ENCODE measurements at places on chromosomes 16 and 17.

DNA sequence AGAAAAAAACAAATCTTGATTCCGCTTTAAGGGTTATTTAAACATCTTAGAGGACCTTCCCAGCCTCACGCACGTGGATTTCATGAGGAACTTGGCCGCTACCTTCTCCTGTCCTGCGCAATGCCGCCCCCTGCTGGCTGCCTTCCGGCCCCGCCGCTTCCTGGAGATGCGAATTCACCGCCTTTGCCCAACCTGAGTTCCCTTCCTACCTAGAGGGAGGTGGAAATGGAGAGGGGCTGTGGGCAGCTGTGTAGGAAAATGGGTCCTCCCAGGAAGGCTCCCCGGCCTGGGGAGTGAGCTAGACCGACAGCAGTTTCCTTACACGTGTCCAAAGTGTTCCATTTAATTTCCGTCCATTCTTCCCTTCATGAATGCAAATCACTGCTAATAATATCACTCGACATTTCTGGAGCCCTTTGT is 1.0 kb upstream of the ABCC12 start:
- DNase-seq, result peak; percentile 51

- DNase-seq, result no peak
Observed at GRCh38 chr17:72421128-72422092, 300.6 kb downstream of the SOX9 start.

GRCh38 chr16:49282690-49283375 is 1.2 kb upstream of the CBLN1 start:
- no peak for DNase-seq

DNA sequence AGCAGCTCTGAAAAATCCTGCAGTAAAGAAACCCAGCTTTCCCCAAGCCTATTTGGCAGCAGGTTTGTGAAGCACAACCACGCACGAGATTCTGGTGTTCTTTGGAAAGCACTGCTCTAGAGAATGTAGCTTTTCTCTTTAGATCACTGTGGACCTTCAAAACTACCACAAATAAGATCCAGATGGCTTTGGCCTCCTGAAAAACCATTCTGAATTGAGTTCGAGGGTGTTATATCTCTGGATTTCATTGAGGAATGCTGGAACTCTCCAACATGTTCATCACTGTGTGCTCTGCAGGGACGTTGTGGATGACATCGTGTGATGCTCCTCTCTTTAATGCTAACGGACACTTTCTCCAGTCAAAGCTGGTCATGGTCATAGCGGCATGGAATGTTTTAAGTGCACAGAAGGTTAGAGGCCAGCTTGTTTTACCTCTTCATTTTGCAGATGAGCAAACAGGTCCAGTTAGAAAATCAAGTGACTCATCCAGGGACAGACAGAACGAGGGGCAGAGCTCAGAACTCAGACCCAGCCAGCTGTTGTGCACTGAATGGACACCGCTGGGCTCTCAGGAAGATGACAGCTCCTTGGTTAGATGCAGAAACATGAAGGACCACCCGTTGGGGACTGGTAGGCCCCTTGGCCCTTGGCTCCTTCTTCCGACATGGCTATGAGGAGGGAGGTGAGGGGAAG is 37.2 kb downstream of the CCDC42 start:
- no peak for DNase-seq

DNA sequence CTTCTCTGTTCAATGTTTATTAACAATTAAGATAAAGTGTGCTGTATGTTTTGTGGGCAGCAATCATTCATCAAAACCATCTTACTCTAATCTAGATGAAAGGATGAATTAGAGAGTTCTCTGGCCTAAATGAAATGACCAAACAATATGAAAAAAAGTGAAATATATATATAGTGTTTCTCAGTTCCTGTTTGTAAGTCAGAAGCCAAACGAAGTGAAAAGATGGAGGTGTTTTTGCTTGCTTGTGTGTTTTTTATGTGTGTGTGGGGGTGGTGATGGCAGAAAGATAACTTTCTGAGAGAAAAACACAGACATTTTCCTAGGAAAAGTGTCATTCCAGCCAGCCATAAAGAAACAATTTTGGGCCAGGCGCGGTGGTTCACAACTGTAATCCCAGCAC is 138.6 kb downstream of the CDH8 start:
- DNase-seq, result no peak

DNA sequence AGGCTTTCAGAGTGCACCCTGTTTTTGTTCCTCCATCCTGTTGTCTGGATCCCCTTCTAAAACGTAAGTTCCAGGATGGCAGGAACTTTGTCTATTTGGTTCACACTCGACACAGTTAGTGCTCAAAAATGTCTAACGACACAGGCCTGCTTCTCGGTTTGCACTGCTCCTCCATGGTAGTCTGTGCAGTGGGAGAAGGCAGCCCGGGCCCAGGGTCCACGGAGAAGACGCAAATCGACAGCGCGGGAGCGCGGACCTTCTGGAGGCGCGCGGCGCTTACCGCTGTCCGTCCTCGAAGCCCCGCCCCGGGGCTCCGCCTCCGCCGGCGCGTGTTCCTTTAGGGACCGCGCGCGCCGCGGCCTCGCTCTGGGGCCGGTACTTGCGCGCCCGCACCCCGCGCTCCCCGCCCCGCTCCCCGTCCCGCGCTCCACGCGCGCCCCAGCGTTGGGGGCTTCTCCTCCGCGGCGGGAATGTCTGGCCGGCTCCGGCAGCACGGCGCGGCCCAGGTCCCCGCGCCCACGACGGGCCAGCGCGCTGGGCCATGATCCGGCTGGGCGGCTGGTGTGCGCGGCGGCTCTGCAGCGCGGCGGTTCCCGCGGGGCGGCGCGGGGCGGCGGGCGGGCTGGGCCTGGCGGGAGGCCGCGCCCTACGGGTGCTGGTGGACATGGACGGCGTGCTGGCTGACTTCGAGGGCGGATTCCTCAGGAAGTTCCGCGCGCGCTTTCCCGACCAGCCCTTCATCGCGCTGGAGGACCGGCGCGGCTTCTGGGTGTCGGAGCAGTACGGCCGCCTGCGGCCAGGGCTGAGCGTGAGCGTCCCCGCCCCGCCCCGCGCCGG is at the start of gene NT5M:
TSS of gene NT5M (plus strand) at position 364 of the 837 bp plus-strand sequence. CDS start at position 542, 178 bp downstream.
- DNase-seq, result peak; percentile 72

DNA sequence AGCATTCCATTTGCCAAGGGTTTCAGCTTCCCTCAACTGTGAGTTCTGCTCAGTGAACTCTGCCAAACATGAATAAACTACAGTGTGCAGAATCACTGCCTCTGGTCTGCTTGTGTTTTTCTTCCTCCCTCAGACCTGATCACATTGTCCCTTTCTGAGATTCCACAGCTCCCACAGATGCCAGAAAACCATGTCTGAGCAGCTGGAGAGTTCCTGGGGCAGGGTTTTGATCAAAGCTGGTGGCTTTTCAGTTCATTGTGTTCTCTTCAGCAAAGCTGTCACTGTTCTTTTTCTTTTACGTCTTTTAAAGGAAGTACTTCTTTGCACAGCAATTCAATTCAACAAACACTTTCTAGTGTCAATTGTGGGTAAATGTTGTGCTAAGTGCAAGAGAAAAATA is 555.8 kb downstream of the RBFOX1 start:
- DNase-seq, result no peak

GRCh38 chr17:45277992-45278391 is 16.1 kb upstream of the SPATA32 start:
- DNase-seq, result no peak

- peak; percentile 83 for DNase-seq
Observed at GRCh38 chr16:71727551-71728324, 3.2 kb upstream of the PHLPP2 start.

DNA sequence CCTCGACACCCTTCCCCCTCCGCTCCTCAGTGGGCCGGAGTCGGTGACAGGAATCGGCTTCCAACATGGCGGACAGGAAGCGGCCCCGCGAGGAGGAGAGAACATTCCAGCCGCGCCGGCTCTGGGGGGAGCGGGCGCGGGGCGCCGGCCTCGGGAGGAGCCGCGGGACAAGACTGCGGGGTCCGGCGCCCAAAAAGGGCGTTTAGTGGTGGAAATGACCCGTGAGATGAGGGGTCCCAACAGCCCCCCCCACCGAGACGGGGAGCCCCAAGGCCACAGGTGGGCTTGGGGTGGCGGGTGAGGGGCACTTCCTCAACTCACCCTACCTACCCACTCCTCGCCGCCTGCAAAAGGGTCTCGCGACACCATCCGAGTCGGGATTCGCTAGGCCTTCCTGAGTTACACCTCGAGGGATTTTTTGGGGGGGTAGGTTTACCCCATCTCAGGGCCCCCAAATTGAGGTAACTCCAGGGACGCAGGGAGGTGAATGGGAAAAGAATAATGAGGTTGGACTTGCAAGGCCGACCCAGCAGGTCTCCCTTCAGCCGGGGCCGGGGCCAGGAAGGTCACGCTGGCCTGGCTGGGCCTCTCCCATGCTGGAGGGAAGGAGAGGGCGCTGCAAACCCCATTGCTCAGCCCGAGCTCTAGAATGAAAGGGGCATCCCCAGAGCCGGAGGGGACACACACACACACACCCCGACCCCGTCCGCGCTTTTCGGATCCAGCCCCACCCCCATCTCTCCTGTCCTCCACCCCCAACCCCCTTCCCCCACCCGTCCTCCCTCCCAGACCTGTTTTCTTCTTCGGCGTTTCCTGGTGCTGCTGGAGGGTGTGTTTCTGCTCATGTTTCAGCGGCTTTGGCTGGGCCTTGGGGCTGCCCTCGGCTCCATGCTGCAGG is 707 bp downstream of the NUFIP2 start:
- DNase-seq, result peak; percentile 68

GRCh38 chr17:39943702-39944392 is 16.3 kb downstream of the LRRC3C start:
- DNase-seq, result no peak

- no peak for DNase-seq
Observed at GRCh38 chr16:57403965-57404817, at the start of gene CCL17. Gene CCL17, plus strand, starts transcription at chr16:57404767. Its CDS starts 9,166 bp downstream, at chr16:57413933.

GRCh38 chr17:5118219-5118618 is 2.4 kb downstream of the USP6 start:
- no peak for DNase-seq

- no peak for DNase-seq
Observed at GRCh38 chr17:58238147-58238634, at the start of gene LPO. Gene LPO, plus strand, starts transcription at chr17:58238584. Its CDS starts 4,396 bp downstream, at chr17:58242980.

DNA sequence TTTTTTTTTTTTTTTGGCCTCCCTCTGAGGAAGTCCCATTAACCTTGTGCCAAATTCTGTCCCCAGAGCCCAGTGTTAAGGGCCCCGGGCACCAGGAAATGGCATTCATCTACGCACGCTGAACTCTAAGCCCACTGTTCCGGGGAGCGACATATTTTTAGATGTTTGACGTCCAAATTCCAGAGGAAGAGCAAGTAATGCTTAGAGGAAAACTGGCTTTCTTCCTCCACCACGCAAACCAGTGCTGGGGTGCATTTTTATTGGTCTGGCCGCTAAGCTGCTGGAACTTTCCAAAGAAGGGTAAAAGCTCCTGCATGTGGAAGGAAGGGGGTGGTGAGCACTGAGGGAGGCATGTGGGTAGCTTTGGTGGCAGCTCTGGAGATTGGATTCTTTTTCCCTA is 8.3 kb downstream of the WFDC1 start:
- no peak for DNase-seq

GRCh38 chr17:7027335-7027734 is 4.5 kb downstream of the BCL6B start:
- no peak for DNase-seq

GRCh38 chr16:14003074-14003570 is 68.0 kb upstream of the MRTFB start:
- DNase-seq, result no peak

GRCh38 chr16:73553941-73554660 is 506.2 kb upstream of the ZFHX3 start:
- DNase-seq, result no peak

- no peak for DNase-seq
Observed at GRCh38 chr16:2468233-2468724, 2.8 kb upstream of the NTN3 start.

GRCh38 chr17:67656494-67657203 is 61.1 kb upstream of the NOL11 start:
- DNase-seq, result no peak

- no peak for DNase-seq
Observed at GRCh38 chr17:57544834-57545463, 200.2 kb downstream of the CCDC182 start.

- DNase-seq, result no peak
Observed at GRCh38 chr16:14609716-14610115, 20.3 kb downstream of the PARN start.

- no peak for DNase-seq
Observed at GRCh38 chr16:57549730-57550129, 7.3 kb downstream of the ADGRG5 start.

- DNase-seq, result no peak
Observed at GRCh38 chr16:75380870-75381269, 52.4 kb downstream of the CFDP1 start.

DNA sequence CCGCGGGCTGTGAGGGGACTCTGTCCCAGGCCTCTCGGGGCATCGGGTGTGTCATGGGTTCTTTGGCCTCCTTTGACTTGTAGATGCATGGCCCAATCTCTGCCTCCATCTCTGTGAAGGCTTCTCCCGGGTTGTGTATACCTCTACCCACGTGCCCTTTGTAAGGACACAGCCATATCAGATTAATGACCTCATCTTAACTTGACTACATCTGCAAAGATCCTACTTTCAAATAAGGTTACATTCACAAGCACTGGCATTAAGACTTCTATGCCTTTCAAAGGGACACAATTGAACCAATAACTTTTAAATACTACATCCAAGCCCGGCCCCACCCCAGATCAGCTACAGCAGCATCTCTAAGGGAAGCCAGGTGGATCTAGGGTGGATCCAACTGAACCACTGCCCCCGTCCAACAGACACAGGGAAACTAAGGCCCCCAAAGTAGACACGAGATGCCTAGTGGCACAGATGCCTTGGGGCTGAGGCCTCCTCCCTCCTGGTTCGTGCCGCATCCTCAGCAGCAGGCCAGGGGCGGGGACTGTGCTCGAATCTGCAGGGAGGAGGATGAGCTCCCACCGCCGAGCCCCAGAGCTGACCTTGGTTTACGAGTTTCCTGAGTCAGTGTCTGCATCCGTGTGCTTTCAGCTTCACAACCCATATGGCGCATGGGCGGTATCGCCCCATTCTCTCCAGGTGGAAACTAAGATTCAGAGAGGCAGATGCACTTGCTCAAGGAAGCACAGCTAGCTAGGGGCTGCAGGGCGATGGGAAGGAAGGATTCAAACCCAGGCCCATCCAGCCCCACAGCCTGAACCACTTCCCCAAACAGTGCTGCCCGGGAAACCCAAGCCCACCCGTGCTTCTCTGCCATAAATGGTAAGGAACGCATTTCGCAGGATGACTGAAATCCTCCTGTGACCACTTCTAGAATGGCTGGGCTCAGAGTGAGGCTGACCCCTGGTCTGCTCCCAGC is 353.3 kb downstream of the C16orf95 start:
- DNase-seq, result no peak

- DNase-seq, result peak; percentile 28
Observed at GRCh38 chr17:79393358-79394052, 217.3 kb downstream of the RBFOX3 start.

DNA sequence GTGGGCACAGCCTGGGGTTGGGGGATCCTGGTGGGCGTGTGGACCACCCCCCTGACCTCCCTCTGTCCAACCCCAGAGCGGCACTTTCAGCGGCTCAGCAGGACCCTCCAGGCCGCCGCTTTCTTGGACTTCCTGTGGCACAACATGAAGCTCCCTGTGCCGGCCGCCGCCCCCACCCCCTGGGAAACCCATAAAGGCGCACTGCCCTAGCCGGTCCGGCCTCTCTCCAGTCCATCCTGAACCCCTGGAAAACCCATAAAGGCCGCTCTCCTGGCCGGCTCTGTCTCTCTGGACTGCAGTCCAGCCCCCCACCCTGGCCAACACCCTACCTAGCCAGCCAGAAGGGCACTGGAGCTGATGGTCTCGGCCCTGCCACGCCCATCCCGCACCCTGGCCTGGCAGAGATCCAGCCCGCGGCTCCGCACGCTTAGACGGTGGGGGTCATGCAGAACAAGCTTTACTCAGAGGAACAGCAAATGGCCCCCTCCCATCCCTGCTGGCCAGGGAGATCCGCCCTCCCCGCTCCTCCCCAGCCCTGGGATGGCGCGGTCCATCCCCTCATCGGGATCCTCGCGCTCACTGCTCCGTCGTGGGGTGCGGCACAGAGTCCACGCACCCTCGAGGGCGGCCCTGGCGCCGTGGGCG is 2.7 kb downstream of the NOXO1 start:
- no peak for DNase-seq

All from hematopoietic multipotent progenitor cell treated with erythropoietin and hydrocortisone succinate and interleukin-3 and kit ligand, for 17 days (in vitro differentiated cells).